ENCODE measurements at places on chromosomes 12 and 14.

- DNase-seq = no peak
These were observed 19.5 kb downstream of the BCL11B start for GRCh38 chr14:99252443-99252939.

DNA sequence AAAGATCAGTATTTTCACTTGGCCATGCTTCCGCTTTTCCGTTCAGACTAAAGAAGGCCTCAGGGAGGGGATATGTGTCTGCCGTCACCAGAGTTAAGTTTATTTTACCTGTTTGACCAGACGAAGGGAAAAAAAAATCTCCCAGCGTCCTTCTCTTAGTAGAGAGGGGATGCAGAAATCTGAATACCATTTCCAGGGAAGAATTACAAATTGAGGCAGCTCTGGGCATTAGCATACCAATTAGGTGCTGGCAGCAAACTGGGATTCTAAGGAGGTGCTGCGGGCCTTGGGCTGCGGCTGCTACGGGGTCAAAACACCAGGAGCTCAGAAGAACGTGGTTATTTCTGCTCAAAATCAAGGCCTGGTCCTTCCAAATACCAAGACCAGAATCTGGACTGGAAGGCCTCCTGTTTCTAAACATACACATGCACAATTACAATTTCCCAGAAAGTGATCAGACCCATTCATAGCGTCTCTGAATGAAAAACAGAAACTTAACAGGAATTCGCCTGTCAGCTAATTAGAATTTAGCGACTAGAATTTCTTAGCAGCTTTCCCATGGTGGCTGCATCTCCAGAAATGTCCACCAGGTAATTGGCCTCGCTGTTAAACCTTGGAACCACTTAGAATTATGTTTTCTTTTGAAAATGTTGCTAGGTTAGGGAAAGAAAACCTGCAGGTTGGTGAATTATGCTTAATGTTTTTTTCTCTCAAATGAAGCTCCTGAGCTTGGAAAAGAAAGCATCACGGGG is 617.0 kb downstream of the VRK1 start:
- no peak for DNase-seq

DNA sequence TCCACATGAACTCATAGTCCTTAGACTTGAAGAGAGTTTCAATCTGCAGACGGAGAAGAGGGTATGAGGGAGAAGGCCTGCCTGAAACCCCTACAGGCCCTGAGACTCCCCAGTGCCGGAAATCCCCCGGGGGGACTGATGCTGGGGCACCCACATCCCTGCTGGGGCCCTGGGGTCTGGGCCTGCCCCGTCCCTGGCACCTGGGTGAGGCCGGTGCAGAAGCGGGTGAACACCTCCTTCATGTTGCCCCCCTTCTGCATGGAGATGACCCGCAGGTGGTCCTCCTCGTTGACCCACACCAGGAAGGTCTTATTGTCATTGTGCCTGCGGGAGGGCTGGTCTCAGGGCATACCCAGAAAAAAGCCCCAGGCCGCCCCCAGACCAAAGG is 2.4 kb downstream of the CKB start:
- no peak for DNase-seq

DNA sequence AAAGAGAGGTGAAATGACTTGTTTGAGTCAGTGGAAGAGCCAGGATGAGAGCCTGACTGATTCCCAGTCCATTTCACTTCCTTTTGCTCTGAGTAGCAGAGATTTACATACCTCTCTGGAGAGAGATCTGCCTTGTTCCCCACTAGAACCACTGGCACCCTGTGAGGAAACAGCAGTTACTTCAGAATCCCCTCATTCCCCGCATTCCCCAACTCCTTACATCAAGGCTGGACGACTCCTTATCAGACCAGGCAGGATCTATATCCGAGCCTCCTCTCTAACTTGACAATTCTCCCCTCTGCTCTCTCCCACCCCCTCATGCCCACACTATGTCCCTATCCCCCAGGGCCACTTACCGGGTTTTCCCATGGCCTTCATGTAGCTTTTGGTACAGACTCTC is 3.7 kb downstream of the RHEBL1 start:
- no peak for DNase-seq

- DNase-seq = no peak
These were observed 189.0 kb downstream of the FOXA1 start for GRCh38 chr14:37406095-37406494.

GRCh38 chr14:72902801-72903530 is 9.1 kb upstream of the DPF3 start:
- no peak for DNase-seq

GRCh38 chr14:93707475-93707874 is 80.8 kb downstream of the PRIMA1 start:
- no peak for DNase-seq

DNA sequence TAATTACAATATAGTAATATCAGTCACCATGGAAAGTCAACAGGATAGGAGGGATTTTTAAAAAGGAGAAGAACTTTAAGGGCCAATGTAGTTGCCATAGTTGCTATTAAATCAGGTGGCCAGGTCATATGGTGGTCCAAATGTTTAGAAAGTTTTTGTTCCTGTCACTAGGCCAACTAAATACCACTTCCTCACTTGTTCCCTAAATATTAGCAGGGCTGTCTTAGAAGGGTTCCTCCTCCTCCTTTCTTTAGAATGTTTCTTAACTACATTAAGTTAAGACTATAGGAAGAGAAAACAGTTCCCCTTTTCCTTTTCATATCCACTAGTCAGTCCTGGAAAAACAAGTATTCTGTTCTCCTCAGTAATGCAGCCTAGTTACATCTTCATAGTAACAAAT is 50.3 kb downstream of the MON2 start:
- no peak for DNase-seq

DNA sequence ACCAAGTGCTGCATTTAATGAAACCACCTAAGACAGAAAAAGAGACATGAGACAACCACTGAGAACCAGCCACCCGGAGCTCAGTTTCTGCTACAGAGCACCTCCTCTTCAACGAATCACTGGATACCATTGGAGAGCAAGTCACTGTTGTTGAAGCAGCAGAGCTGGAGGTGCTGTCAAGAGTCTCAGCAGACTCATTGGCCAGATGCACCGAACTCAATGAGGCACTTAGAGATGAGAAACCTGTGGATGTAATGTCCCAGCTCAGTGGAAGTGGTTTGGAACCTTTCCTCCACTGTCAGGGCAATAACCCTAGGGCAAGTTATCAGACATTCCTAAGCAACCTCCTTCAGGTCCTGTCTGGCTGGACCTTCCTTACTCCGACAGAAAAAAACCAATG is 13.1 kb downstream of the NPC2 start:
- DNase-seq = no peak

- DNase-seq = no peak
These were observed 236.0 kb downstream of the ETNK1 start for GRCh38 chr12:22860926-22861325.

DNA sequence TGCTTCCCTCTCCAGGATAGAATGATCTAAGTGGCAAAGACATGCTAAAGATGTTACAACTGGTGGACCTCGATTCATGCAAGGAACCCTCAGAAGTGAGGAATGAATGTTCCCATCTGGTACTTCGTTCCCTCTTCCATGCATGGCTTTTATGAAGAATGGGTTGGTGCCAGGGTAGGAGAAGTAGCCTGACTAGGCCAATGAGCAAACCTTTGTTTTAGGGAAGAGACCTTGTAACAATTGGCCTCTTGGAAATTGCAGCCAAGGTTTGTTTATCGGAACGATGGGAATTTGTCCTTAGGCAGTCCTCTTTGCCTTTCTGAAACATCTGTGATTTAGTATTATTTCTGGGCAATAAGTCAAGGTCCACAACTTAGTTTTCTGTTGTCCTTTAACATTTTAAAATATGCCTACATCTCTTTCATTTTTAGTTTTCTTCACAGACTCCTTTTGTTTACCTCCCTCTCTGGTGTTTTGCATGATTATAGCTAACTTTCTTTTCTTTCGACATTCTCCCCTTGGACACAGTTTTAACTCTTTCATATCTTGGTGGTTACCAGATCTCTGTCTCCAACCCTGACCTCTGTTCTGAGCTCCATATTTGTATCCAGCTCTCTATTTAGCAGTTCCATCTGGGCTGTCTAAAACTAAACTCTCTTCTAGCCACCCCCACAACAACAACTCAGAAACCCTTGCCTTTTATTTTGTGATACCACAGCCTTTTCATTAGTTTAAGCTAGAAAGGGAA is 70.0 kb downstream of the DIP2B start:
- no peak for DNase-seq

- DNase-seq = no peak
These were observed 1013.6 kb downstream of the FLRT2 start for GRCh38 chr14:86543521-86543920.

DNA sequence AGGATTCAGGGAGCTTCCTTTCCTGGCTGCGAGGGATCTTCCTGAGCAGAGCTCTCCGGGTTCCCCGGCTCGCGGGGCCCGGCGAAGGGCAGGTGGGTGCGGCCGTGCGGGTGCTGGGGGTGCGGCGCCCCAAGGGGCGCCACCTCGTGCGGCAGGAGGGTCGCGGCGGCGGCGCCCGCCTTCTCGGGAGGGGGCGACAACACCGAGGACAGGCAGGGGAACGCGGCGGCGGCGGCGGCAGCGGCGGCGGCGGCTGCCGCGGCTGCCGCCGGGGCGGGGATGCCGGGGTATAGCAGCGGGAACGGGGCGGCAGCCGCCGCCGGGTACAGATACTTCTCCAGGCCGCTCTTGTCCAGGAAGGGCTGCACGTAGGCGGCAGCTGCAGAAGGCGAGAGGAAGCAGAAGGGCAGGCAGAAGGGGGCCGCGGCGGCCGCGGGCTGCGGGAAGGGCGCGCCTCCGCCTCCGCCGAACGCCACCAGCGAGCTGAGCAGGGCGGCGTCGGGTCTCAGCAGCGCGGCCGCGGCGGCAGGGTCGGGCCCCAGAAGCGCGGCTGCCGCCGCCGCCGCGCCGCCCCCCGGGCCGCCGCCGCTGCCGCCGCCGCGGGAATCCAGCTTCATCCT is 2.7 kb downstream of the BHLHE41 start:
- no peak for DNase-seq

- DNase-seq = no peak
These were observed 17.6 kb downstream of the NINJ2 start for GRCh38 chr12:645563-646071.

GRCh38 chr12:132546647-132547046 is 56.7 kb downstream of the FBRSL1 start:
- no peak for DNase-seq
